Activated naive CD4-positive, alpha-beta T cell treated with anti-CD3 and anti-CD28 coated beads, Interleukin-2, amount 50 U/mL, for 72 hours (primary cell): ENCODE measurements at places on chromosomes 2 and 18. TPM values are rescaled to one million over a fixed set of nuclear protein-coding genes. Genes with fewer than 3 reads are reported as not detected.

Gene TSPYL6
- total RNA-seq = not detected

Gene SPP2
- total RNA-seq = not detected

Gene PHOSPHO2
- total RNA-seq = 3.4 TPM

Gene ALK
- not detected for total RNA-seq

Gene ACTR1B
- total RNA-seq = 77.0 TPM

Gene CCDC74B
- total RNA-seq = 1.7 TPM

Gene CFAP65
- not detected for total RNA-seq

Gene ZNF513
- 12.4 TPM for total RNA-seq

Gene CRACDL
- total RNA-seq = 0.12 TPM

- no peak for DNase-seq
Observed at GRCh38 chr2:130374587-130375290, 18.9 kb downstream of the PTPN18 start.

DNA sequence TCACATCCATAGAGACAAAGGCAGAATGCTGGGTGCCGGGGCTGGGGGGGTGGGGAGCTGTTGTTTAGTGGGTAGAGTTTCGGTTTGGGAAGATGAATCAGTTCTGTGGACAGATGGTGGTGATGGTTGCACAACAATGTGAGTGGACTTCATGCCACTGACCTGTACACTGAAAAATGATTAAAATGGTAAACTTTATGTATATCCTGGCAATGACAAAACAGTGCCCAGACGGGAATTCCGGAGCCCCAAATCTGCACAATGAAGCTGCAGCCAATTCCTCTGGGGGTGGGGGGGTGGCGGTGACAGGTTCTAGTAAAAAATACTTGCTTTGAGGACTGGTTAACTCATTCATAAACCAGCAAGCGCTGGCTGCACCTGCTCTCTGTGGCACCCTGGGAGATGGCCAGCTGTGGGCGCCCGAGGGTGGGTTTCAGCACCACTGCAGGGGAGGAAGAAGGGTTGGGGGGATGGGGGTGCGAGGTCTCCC, 81.8 kb upstream of the HPCAL1 start:
- DNase-seq = no peak

DNA sequence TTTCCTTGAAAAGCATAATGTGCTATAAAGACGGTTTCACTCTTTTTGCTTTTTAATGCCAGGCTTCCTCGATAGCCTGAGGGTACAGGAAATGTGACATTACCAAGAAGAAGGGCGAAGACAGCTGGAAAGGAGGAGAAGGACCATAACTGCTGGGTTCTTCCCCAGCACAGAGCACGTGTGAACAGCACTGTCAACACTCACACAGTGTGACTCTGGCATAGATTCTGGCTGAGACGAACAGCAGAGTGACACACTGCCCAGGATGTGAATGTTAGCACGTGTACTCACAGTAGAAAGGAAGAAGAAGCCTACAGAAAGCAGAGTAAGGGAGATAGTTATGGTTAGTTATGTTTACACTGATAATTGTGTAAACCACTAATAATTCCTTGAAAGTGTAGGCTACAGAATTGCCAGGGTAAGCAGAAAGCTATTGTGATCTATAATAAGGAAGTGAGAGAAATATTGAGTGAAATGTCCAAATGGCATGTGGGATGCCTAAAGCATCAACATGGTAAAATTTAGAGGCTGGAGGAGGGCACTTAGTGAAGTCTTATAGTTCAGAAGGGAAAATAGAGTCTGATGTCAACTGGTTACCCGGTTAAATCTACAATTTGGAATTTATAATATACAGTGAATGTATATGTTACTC, 198.2 kb downstream of the DLGAP1 start:
- DNase-seq = no peak

- no peak for DNase-seq
Observed at GRCh38 chr2:54065891-54066290, 49.5 kb upstream of the ACYP2 start.

GRCh38 chr18:38551881-38552280, 986.3 kb upstream of the CELF4 start:
- DNase-seq = no peak

DNA sequence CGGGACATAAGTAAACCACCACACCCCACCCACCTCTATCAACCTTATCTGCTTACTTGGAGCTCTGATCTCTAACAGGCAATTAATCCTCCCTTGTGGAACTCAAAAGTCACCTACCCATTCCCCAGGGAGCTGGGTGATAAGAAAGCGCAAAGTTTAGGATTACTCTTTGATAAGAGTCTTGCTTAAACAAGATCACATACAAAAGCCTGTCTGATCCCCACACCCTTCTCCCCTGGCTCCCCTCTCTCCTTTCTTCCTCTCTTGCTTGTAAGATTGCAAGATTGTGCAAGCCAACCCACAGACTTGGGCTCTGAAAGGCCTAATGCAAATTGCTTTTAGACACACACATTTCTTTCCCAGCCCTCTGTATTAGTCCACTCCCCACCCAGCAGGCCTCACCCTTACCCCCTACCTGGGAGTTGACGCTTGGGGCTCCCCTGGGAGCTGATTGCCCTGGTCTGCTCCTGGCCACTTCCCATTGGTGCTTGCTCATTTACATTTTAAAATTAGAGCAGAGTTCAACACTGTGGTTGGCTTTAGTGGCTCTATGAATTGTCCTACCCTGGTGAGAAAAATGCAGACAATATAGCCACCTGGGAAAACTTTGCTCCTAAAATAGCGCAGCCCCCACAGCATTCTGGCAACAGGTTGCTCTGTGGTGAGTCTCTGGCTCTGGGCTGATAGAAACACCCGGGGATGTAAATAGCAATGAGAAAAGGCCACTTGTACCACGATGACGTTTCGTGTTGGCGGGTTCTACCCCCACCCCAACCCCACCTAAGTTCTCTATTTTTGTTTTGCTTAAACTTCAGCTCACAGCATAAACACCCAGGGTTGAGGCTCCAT, 92.8 kb upstream of the MSH2 start:
- DNase-seq = no peak

DNA sequence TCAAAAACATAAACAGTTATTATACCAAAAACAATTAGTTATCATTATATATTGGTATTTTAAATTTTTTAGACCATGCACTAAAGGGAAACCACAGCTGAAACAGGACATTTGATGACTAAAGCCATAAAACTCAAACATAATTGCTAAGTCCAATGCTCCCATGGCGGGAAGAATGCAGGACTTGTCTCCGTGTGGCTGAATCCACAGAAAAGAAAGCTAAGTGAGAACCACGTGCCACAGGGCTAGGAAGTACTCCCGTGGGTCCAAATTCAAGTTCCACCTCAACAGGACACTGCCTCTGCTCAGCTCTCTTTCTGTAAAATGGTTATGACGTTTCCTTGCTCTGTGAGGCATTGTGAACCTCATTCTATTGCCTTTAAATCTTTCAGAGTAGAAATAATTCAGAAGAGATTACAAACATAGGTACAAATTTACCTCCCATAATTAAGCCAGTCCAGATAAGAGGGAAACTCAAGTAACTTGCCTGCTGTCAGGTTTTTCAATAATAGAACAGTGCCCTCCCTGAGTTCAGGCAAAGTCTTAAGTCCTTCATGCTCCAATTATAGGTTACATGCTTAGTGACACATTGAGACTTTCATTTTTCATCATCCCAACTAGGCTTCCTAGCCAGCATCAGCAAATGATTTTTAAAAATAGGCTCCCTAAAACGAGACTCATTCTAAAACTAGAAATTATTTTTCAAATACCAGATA, 36.7 kb downstream of the FTCDNL1 start:
- DNase-seq = no peak

DNA sequence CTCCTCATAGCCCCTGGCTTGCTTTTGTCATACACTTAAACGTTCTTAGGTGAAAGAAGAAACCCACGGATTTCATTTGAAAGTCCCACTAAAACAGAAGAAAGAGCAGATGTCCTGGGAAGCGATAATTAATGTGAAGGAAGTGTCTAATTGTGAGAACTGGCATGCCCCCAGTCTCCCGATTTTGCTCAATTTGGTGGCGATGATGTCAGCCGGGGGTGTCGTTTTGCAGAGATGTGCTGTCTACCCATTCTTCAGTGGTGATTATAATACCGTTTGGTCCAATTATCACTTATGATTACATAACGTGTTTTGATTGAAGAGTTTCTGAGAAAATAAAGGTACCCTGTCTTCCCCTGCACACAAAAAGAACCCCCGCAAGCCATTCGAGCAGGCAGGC, 103.1 kb downstream of the RTN4 start:
- DNase-seq = no peak

DNA sequence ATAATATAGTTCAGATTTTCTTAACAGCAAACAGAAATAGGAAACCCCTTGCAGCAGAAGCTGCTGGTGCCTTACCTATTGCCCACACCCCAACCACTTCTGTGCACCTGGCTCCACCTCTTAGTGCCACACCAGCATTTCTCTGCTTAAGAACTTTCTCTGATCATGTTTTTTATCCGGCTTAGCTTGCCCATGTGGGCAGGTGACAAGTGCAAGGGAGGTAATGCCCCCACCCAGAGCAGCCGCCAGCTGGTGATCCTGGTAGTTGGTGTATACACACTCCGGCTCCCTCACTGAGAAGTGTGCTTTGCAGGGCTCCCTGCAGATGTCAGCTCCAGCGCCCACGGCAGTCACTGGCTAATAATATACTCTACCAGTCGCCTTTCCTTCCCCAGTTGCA, 126.3 kb downstream of the ALPK2 start:
- no peak for DNase-seq

DNA sequence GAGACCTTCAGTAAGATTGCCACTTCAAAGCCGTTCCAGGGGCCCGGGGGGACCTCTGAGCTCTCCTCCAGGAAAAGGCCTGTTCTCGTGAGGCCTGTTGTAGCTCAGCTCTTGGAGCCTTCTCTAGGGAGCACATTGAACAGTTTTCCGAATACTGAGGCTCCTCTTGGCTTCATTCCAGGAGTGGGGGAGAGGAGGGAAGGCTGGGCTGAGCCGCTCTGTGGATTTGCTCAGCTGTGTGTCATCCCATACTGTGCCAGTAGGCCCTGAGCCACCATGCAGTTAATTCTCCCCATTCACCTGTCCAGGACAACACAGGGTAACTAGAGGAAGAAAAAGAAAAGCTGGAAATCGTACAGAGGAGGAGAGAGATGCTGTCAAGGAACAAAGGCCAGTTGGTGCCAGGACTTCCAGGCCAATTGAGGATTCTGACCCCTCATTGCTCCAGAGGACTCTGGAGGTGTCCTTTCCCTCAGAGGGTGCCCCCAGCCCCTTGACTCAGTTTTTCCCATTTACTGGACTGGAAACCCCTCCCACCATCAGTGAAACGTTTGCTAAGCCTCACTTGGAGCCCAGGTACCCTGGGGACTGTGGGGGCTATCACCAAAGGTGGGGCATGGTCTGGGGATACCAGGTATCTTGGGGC, 41.4 kb downstream of the HS1BP3 start:
- no peak for DNase-seq

- DNase-seq = no peak
Observed at GRCh38 chr18:63578357-63578958, 8.7 kb upstream of the SERPINB13 start.

DNA sequence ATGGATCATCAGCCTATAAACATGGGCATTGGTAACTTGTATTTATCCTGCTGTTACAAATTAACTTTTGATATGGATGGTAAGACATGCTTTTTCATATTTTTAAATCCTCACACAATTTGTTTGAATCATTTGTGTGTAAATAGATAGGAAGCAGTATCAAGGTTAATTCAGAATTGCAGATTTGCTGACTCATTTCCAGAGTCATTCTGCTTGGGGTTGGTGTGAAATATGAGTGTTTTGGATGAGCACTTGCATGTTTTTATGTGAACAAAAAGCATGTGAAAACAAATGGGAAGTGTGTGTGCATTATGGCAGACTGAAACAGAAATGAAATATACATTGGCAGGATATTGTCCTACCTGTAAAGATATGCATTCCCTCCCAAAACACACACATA, 11.8 kb downstream of the CCDC85A start:
- no peak for DNase-seq

GRCh38 chr2:158529379-158530259, 72.9 kb downstream of the PKP4 start:
- no peak for DNase-seq

DNA sequence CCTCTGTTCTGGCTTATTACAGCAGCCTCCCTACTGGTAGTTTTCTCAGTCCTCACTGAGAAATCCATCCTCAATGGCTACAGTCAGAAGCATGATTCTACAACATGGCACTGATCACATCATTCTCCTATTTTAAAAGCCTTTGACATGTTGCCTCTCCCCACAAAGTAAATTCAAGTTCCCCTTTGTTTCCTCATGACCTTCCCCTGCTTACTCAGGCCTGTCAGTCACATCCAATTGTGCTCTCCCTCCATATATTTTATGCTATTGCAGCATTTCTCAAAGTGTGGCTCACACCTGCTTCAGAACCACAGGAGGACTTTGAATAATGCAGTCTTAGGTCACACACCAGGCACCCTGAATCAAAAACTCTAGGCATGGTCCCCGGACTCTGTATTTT, 124.6 kb downstream of the SPOPL start:
- no peak for DNase-seq

- DNase-seq = no peak
Observed at GRCh38 chr2:72527424-72527823, 298.4 kb downstream of the EXOC6B start.

- DNase-seq = no peak
Observed at GRCh38 chr2:187503700-187504099, 50.5 kb downstream of the TFPI start.

- no peak for DNase-seq
Observed at GRCh38 chr2:239476029-239476756, 75.4 kb upstream of the HDAC4 start.

DNA sequence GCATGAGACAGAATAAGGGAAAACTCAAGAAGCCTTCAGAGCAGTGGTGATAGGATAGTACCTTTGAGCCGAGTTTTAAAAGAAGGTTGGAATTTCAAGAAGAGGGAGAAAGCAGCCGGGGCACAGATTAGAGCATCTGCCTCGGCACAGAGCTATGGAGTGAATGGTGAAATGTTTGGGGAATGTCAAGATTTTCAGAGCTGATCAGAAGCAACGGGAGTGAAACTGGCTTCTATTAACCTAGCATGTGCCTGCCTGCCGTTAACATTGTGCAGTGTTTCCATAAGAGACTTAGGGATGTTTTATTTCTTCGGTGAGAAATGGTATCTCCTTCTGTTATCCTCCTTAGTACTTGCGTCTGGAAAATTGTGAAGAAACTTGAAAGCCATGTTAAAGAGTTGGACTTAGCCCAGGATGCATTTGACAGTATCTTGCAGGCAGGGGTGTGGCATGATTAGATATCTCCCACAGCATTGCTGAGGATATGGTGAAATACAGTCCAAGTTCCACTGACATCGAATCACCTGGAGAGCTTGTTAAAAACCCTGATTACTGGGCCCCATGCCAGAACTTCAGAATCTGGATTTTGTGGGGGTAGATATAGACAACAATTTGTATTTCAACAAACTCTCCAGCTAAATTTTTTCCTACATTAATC, 96.8 kb upstream of the PPP1CB start:
- DNase-seq = no peak

GRCh38 chr2:170361090-170361936, 183.4 kb downstream of the MYO3B start:
- DNase-seq = peak; percentile 61

GRCh38 chr2:8303322-8303832, 378.5 kb upstream of the ID2 start:
- peak; percentile 61 for DNase-seq

GRCh38 chr2:85524336-85524908, 14.5 kb upstream of the MAT2A start:
- no peak for DNase-seq
